ENCODE measurements at places on chromosomes 6 and 20.
A peak's percentile ranks its signal among the peaks of the same experiment; 100 is the strongest.

DNA sequence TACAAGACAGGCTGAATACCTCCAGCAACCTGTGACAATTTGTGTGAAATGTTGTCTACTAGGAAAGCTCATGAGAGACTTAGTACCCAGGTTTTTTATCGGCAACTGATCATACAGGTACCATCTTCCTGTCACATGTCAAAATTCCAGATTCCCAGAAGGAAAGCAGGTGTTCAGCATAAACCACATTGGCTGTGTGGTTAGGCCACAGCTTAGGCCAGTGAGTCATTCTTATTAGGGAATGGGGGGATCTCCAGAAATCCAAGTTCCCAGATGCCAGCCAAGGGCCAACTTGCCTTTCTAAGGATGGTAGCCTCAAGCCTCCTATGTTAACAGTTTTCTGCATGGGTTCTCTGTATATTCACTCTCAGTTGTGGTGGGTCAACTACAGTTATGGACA is 65.9 kb downstream of the FAM184A start:
- DNase-seq, result no peak

DNA sequence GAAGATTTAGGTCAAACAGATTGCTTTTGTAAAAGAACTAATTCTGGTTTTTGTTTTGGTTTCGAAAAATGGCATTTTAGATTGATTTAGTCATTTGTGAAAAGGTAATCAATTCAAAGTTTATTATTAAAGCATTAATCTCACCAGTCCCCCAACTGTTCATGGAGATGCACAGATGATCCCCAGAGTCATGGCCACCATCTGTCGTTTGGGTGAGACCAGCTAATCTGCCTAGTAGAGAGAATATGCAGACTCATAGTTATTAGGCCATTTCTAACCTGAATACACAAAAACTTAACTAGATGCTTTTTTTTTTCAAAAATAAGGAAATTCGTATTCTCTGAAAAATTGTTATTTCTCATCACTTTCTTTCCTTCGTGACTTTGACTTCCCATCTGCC is 58.1 kb downstream of the C6orf58 start:
- DNase-seq, result no peak

GRCh38 chr6:85388531-85388930 is 61.4 kb upstream of the NT5E start:
- DNase-seq, result no peak

- DNase-seq, result peak; percentile 53
Observed at GRCh38 chr6:138109042-138109997, 2.1 kb upstream of the PERP start.

DNA sequence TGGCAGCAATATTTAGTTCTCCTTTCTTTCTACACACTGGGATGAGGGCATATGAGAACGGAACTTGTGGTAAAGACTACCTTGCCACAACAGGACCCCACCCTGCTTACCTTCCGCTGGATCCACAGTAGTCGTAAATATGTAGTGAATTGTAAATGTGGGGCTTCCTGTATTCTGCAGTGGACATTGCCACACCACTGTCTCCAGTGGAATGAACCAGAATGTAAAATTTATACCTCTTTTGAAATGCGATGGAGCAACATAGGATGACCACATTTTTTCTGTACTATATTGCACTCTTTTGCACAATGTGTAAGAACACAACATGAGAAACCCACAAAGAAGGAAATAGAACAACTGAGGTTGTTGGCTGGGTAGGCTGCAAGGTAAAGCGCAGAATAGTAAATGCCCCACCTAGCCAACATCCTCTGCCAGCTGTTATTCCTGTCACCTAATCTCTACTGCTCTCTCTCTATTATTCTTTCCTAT is 16.1 kb upstream of the RIPOR2 start:
- no peak for DNase-seq

- no peak for DNase-seq
Observed at GRCh38 chr6:168099201-168100010, 20.4 kb upstream of the FRMD1 start.

DNA sequence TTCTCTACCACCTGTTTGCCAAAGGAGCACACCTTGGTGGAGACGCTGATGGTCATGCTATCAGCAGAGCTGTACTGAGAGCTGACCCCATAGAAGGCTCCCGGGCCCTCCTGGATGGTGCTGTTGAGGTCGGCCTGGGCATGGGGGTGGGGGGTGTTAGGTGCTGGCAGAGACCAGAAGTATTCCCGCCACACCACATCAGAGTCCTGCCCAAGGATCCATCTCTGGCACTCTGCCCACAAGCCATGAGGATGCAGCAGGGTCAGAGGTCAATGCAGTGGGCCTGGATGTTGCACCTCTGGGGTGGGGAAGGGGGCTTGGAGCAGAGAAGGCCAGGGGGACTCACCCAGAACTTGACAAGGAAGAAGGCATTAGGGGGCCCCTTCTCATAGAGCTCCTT is 7.4 kb downstream of the RPL10A start:
- DNase-seq, result no peak

- no peak for DNase-seq
Observed at GRCh38 chr20:8787090-8787489, 281.8 kb upstream of the PLCB4 start.

DNA sequence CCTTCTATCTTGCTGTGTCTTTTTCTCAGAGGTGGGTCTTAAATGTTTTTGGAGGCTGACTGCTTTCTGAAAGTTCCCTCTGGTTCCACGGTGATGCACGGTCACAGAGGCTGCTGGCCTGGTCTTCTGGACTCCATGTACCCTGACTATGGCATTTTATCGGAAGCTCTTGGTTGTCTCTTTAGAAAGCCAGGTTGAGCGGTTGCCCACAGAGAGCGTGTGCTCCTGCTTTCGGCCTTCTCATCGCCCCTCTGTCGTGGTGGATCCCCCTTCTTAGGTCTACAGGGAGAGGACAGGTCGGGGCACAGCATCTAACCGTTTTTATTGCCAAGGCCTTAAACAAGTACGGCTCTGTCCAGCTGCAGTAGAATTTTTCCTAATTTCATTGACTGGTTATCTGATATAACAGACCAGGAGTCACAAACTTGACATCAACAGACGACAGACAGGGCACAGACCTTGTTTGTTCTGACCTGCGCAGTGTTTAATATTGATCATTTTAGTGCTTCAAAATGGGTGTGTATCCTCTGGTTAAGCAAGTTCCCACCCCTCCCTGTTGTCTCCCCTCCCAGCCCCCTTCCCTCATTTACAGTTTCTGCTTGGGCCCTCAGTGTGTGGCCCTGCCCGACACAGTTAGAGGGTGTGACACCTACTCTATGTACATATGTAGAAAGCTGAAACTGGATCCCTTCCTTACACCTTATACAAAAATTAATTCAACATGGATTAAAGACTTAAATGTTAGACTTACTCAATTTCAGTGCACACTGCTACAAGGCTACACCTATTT is 24.7 kb downstream of the SYTL3 start:
- no peak for DNase-seq

- no peak for DNase-seq
Observed at GRCh38 chr6:25635886-25636317, 16.1 kb upstream of the SCGN start.

- no peak for DNase-seq
Observed at GRCh38 chr20:21100578-21101452, 5.3 kb downstream of the LINC00237 start.

DNA sequence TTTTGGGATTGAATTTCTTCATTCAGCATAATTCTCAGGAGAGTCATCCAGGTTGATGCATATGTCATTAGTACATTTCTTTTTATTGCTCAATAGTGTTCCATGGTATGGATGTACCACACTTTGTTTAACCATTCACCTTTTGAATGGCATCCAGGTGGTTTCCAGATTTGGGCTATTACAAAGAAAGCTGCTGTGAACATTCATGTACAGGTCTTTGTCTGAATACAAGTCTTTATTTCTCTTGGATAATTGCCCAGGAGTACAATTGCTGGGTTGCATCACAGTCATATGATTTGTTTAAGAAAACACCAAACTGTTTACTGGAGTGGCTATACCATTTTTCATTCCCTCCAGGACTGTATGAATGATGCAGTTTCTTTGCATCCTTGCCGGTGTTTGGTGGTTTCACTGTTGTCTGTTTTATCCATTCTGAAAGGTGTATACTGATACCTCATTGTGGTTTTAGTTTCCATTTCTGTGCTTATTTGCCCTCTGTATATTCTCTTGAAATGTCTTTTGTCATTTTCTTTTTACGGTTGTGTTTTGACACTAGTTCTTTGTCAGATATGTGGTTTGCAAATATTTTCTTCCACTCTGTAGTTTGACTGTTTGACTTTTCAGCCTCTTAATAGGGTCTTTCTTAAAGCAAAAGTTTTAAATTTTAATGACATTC is 8.8 kb downstream of the CDKAL1 start:
- DNase-seq, result no peak

GRCh38 chr6:143515061-143515760 is 3.7 kb upstream of the FUCA2 start:
- DNase-seq, result no peak

DNA sequence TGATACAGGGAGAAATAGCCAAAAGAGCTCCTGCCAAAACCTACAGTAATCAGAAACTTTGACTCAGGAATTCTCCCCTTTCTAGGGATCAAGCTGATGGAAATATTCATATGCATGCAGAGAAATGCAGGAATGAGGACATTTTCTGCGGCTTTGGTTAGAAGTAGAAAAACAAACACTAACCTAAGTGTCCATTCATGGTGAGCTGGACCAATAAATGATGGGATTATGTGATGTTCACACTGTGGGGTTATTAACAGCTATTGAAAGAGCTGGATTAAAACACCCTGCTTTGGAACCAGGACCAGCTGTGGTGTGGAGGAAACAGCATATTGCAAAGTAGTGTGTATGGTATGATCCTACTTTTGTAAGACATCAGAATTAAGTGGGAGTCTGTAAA is 143.1 kb downstream of the SYCP2 start:
- no peak for DNase-seq

DNA sequence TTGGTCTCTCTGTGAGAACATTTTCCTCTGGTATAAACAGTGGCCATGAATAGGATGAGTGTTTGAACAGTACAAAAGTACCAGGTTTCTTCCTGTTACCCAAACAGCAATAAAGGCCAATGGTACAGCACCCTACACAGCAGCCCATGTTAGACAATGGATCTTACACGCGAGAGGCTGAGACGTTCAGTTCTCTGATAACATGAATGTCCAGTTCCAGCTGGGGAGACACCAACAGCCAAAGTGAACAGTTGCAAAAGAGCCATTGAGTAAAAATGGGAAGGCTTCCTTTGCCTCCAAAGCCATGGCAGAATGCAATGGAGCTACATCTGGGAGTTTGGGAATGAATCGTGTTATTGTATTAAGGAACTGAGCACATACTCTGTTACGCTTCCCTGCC is 246.8 kb upstream of the SGK1 start:
- DNase-seq, result no peak

- DNase-seq, result no peak
Observed at GRCh38 chr6:88492824-88493223, 326.7 kb upstream of the CNR1 start.

DNA sequence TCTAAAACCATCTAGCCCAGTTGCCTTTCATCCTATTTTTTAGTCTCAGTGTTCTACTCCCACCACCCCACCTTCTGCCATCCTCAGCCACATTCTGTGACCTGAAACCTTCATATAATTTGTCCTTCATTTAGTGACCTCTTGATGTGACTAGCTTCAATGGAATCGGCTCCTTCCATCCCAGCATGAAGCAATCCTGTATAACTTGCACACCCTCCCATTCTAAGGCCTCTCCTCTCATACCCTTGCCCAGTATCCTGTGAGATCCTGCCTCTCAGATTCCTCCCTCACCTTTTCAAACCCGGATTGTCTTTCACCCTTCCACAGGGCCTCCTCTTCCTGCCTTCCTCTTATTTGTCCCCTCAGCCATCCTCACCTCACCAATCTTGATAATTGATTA is 3.1 kb downstream of the ZNF76 start:
- no peak for DNase-seq

DNA sequence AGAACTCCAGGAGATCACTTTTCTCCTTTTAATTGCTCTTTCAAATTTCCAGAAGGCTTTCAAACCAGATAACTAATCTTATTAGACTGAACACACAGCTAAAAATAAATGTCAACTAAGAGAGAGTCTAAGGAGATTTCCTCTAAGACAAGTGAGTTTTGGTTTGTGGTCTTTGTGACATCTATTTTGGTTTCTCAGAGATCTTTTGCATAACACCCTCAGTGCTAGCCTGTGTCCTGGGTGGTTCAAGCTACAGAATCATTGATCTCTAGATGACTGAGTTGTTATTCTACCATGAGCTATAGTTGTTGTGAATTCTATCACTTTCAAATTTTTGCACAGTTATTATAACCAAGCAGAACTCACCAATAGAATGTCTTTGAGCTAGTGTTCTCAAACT is 49.1 kb upstream of the PLCB4 start:
- no peak for DNase-seq

- DNase-seq, result no peak
Observed at GRCh38 chr6:24968783-24969182, 33.0 kb upstream of the RIPOR2 start.

DNA sequence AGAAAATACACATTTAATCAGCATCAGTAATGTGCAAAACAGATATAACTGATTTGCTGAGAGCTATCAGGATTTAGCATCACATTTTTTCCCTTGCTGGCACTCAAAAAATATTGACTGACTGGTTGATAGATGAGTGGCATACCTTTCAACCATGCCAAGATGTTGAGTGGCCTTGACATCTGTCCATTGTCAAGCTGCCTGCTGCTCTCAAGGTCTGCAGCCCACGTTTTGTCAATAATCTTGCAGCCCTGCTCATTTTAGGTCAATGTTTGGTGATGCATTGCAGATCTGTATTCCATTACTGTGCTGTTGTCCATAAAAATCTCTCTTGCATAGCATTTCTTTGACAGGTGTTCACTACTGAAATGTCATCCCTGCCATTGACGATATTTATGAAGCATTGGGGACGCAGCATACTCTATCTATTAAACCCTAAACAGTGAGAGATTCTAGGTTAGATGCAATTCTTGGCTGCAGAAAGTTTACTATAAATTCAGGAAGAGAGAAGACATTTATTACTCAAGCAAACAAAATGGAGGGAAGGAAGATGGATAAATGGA is 111.6 kb downstream of the BFSP1 start:
- DNase-seq, result no peak

- DNase-seq, result no peak
Observed at GRCh38 chr6:104472021-104472901, 387.5 kb downstream of the HACE1 start.

- no peak for DNase-seq
Observed at GRCh38 chr6:104887350-104887749, 27.6 kb upstream of the HACE1 start.

GRCh38 chr6:111925296-111925695 is 52.0 kb upstream of the FYN start:
- DNase-seq, result no peak

DNA sequence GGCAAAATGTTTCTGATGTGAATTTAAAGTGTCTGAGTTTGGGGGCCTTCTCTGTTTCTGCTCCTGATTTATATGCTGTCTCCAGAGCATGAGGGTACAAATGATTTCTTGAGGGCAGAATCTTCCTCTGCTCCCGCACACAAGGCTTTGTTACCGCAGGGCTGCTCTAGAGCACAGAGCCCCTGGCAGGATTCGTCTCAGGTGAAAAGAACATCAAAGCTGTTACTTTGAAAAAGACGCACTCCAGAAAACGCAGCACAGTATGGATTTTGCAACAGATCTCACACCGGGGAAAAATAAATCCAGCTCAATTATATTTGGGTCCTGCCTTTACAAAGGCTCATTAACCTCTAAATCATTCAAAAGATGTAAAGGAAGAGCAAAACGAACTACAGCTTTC is 577.3 kb downstream of the PRKN start:
- no peak for DNase-seq

All from stimulated activated CD8-positive, alpha-beta memory T cell treated with anti-CD3 and anti-CD28 coated beads, Interleukin-7, amount 100 ng/mL, for 4 hours (primary cell).